ENCODE measurements at places on chromosomes 2 and 18.

DNA sequence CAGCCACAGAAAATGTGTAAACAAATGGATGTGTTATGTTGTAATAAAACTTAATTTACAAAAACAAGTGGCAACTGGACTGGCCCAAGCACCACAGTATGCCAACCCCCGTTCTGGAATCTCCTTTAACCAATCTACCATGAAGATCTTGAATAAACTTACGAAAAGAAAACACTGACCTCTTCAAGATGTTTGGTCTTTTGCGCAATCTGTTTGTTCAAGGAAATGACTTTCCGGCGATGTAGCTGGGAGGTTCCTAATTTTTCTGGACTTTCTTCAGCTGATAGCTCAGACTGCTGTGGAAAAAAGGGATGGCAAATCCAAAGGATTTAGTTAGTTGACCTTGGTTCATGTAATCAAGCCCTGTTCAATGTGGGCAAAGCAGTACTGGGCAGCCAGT lies 55.7 kb downstream of the CCDC93 start:
- no peak for DNase-seq

DNA sequence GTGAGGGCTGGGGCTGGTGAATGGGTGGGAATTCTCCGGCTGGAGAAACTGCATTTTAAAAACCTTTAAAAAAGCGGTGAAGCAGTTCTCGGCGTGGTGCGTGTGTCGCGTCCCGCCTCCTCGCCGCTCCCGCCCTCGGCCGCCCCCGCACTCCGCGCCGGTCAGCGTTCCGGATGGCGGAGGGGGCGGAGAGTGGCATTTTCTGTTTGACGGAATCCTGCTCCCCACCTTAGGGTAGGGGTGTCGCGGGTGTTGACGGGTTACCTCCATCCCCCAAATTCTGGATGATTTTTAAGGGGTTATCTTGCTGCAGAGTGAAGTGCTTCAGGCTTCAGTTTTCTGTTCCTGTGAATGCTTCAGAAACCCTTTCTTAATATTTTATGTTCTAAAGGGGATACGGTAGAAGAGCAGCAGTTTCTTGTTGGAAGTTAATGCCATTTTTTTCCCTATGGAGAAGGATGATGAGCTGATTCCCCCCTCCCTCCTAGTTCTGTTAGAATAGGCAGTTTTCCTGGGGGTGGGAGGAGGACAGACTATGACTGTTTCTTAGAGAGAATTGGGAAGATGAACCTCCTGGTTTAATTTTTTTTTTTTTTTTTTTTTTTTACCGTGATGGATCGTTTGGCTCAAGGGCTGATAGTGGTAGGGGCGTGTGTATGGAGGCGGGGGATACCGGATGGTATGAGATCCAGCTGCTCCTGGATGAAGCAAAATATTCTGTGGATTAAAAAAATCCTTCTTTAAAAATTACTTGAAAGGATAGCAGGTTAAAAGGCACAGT lies 756 bp downstream of the ABI2 start:
- DNase-seq, result no peak

DNA sequence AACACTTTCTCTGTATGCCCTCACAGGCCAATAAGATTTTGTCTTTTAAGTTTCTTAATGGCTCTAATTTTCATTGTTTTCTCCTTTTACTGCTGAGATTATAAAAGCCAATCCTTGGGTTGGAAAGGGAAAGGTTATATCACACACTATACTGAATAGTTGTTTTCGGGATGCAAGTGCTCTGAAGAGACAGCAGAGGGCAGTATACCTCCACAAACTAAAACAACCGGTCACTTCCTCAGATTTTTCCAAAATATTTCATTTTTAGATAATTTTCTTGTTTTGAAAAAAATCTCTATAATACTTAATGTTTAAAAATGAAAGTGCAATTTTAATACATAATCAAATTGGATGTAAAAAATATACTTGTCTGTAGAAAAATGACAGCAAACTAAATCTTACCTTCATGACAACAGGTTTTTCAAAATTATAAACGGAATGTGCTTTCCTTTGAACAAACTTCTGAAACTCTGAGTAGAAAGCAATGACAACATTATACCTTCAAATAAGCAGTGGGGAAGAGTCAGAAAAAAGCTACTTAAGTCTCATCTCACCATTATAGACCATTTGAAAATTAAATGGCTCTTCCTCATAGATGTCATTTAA lies 82.7 kb downstream of the ORC4 start:
- DNase-seq, result no peak

DNA sequence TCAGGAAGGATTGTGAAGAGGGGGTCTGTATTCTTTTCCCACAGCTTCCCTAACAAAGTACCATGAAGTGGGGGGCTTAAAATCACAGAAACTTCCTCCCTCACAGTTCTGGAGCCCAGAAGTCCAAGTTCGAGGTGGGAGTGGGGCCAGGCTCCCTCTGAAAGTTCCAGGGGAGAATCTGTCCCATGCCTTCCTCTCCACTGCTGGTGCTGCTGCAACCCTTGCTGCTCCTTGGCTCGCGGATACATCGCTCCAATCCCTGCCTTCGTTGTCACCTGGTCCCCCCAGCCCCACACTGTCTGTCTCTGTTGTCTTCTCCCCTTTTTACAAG lies 134.1 kb downstream of the DDX1 start:
- DNase-seq, result no peak

- DNase-seq, result no peak
Observed at GRCh38 chr18:50115095-50115494, 79.9 kb downstream of the MYO5B start.

DNA sequence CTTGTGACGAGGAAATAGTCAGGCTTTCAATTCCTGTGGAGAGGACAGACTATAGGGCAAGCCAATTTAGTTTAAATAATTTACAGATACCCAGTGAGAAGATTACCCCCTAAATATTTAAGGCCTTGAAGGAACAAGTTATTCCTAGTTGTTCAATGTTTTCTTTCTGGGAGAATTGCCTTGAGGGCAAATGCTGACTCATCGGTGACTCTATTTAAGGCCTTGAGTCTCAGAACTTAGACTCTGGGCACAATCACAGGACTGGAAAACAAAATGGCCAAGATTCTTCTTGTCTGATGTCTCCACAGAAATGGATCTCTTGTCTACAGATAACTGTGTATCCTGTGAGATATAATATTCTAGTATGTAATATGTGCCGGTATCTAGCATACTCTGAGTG lies 467.1 kb downstream of the SUCLG1 start:
- DNase-seq, result no peak

DNA sequence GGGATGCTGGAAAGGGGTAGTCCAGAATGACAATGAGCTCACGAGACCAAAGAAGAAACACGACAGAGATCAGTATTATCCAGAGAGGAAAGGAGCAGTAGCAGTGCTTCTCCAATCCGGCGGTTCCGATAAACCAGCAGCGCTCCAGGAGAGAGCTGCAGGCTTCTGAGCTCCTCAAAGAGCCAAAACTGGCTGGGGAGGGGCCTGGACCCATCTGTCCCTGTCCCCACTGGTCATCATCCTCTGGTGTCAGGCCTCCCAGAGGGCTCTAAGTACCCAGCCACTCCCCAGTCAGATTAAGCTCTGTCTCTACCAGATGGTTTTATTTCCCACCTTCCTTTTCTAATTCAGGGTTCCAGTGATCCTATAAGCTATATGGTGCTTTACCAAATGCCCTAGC lies 23.2 kb downstream of the DNAJC27 start:
- no peak for DNase-seq

GRCh38 chr2:39099310-39099869 lies 21.5 kb downstream of the SOS1 start:
- no peak for DNase-seq

- no peak for DNase-seq
Observed at GRCh38 chr2:103430191-103430590, 668.4 kb downstream of the TMEM182 start.

- DNase-seq, result no peak
Observed at GRCh38 chr18:51611326-51611725, 413.8 kb upstream of the MEX3C start.

- no peak for DNase-seq
Observed at GRCh38 chr2:218320704-218321336, 28.5 kb upstream of the TMBIM1 start.

DNA sequence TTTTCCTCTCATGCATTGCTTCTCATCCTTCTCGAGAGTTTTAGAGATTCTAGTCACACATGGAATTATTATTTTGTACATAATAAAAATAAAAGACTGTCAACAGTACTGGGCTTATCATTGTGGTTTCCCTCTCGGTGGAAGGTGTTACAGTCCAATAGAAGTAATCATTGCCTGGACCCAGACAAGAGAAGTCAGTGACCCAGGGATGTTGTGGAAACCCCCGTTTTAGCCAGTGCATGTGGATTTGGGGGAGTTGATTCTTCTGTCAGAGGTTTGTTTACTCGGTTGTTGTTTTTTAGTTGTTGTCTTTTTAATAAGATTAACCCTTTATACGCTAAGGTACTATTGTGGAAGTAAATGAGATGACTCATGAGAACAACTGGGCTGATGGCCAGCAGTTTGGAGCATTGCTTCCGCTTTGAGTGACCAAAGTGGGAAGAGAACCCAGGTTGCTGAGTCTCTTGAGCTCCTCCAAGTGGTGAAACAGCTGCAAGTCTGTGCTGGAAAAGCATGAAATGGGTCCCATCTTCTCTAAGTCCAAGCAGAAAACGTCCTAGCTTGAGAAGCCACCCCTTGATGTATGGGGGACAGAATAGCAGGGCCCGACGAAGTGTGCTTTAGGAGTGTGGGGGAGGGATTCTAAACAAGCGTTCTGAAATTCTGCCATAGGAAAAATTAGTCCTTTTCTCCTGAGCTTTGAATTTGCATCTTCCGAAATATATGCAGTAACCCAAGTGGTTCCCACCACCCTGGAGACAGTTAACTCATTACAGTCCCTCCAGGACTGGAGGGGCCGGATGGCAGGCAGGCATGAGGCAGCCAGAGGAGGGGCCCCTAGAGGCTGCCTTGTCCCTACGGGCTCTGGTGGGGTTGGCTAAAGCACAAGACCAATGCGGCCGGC lies 61.8 kb upstream of the GPR45 start:
- no peak for DNase-seq

GRCh38 chr18:1020731-1021344 lies 116.2 kb downstream of the ADCYAP1 start:
- DNase-seq, result no peak

DNA sequence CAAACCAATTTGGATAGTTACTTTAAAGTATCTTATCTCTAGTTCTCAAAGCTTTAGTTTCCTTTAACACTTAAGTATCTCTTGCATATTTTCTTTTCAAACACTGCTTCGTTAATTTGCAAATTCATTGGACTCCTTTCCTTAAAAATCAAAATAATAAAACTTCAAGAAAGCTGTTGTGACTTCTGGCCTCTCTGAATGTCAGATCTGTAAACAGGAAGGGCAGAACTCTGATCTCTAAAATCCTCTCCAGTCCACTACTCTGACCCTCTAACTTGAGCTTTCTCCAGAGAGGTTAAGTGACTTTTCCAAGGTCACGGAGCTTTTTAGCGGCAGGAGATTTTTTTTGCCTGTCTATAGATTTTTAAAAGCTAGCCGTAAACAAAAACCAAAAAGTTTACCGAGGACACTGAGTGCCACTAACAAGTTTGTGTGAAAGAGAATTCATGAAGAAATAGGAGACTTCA lies 155.5 kb downstream of the TGIF1 start:
- no peak for DNase-seq

DNA sequence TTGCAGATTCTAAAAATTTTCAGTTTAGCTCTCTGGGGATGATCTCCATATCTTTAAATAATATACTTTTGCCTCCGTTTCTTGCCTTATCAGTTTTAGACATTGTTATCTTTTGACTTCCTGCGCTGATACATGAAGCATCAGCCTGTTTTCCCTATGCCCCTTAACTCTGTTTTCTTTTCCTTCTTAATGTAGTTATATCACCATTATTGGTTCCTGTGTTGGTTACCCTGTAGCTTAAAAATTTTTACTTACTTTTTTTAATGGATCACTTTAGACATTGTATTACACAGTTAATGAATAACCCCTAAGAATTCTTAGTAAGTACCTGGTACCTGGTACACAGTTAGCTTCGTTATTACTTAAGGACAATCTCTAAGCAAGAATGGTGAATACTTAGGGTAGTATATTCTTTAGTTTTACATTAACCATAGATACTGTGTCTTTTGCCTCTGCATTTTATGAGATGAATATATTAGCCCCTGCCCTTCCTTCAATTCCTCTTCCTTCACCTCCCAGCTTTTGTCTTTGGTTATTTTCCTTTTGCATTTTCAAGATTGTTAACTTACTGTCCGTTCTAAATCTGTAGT lies 40.9 kb downstream of the BABAM2 start:
- DNase-seq, result no peak

DNA sequence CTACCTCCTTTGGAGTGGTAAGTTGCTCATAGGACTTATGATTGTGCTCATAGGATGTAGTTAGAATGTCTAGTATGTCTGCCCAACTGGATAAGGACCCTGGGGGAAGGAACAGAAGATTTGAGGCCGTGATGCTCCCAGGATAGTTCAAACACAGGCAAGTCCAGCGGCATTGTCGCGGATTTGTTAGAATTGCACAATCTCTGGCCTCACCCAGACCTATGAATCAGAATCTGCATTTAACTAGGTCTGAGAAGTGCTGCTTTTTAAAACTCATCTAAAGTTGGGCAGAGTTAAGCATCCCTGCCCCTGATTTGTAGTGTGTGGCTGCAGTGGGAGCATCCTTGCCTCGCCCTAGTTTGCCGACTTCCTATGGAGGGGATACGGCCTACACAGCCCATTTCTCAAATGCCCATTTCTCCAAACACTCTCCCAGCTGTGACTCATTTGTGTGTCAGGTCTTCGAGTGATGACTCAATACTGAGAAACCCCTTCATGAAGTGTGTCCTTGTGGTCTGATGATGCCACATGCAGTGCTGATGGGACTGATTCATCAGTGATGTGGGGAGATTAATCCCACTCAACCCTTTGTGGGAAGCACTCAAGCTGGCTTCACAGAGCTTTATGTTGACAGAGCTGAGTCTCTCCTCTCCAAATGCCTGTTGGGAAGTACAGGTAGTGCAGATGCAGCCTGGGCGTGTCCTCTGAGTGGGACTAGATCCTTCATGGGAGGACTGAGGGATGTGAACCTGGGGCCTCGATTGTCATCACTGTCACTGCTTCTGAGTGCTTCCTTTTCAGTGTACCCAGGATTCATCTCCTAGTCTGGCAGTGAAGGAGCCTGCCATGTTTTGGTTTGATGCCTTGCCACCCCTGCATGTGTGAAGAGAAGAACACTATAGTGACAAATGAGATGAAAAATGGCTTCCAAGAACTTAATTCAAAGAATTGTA lies 18.7 kb downstream of the SMIM21 start:
- DNase-seq, result no peak

GRCh38 chr2:103959174-103960128 lies 894.5 kb upstream of the POU3F3 start:
- DNase-seq, result no peak

Measured in stimulated activated CD4-positive, alpha-beta T cell treated with anti-CD3 and anti-CD28 coated beads, TNF-alpha, amount 100 ng/mL, for 1 hour (primary cell).